Stimulated activated CD8-positive, alpha-beta memory T cell treated with anti-CD3 and anti-CD28 coated beads, Interleukin-4, amount 100 ng/mL, for 1 hour (primary cell): ENCODE measurements at places on chromosomes 4 and X.
A peak's percentile ranks its signal among the peaks of the same experiment; 100 is the strongest.

- DNase-seq: no peak
Measured at GRCh38 chr4:126465341-126465740, 1150.6 kb downstream of the FAT4 start.

- DNase-seq: no peak
Measured at GRCh38 chr4:67632492-67632891, 68.5 kb downstream of the UBA6 start.

DNA sequence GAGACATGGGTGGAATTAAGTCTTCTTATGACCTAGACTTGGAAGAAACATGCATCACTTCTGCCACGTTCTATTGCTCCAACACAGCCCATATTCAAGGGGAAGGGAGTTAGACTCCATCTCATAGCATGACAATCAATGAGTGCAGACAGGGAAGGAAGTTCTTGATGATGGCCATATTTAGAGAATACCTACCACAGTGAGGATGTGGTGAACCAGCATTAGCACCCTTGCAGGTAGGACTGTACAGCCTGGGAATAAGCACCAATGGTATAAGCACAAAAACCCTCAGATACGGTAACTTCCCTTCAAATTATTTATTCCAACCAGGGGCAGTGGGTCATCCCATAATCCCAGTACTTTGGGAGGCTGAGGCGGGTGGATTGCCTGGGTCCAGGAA lies 29.8 kb downstream of the PAGE2 start:
- DNase-seq: no peak

GRCh38 chr4:189656641-189657040 lies 284.0 kb upstream of the FRG1 start:
- DNase-seq: no peak

GRCh38 chr4:147843162-147843561 lies 111.3 kb downstream of the ARHGAP10 start:
- no peak for DNase-seq

DNA sequence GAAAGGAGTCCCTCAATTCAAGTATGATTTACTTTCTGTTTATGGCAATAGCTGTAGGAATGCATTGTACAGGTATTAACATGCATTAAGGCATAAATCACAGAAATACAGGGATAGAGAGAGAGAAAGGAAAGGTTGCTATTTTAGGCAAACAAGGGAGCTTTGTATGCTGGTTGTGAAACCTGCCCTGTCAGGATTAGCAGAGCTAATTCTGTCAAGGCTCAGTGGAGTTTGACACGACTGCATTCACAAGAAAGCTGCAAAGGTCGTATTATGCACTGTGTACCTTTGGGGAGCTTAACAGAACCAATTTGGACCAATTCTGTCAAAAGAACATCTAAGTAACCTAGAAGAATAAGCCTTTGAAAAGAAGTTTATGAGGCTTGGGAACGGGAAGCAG lies 239.3 kb downstream of the GRIA2 start:
- DNase-seq: no peak

GRCh38 chr4:155618183-155618838 lies 48.3 kb upstream of the GUCY1A1 start:
- DNase-seq: no peak

GRCh38 chrX:3516051-3516541 lies 169.6 kb upstream of the MXRA5 start:
- no peak for DNase-seq

GRCh38 chr4:102400898-102401297 lies 55.6 kb upstream of the SLC39A8 start:
- DNase-seq: no peak

- DNase-seq: no peak
Measured at GRCh38 chr4:98383431-98384106, 122.4 kb downstream of the RAP1GDS1 start.

- no peak for DNase-seq
Measured at GRCh38 chr4:26566133-26566532, 17.8 kb upstream of the TBC1D19 start.

GRCh38 chrX:22118161-22118830 lies 86.2 kb downstream of the PHEX start:
- DNase-seq: no peak

GRCh38 chr4:38610966-38611431 lies 53.0 kb upstream of the KLF3 start:
- no peak for DNase-seq

GRCh38 chr4:1533501-1534064 lies 127.3 kb upstream of the NKX1-1 start:
- DNase-seq: no peak

DNA sequence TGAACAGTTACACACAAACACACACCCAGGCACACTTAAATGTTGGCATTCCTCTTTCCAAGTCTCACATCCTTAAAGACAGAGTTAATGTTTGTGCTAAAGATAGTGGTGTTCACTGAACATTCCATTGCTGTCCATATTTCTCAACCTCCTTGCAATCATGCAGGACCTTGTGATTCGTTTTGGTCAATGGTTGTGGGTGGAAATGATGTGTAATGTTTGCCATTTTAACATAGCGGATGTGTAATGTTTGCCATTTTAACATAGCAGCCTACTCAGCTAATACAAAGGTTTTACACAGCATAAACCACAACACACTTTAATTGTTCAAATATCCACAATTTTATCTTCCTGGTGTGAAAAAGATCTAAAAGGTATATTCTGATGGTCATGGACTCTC lies 93.9 kb downstream of the CEP44 start:
- DNase-seq: no peak

GRCh38 chrX:19840899-19841648 lies 46.3 kb downstream of the SH3KBP1 start:
- DNase-seq: peak; percentile 12

GRCh38 chrX:18946157-18946556 lies 37.8 kb downstream of the PHKA2 start:
- DNase-seq: no peak

DNA sequence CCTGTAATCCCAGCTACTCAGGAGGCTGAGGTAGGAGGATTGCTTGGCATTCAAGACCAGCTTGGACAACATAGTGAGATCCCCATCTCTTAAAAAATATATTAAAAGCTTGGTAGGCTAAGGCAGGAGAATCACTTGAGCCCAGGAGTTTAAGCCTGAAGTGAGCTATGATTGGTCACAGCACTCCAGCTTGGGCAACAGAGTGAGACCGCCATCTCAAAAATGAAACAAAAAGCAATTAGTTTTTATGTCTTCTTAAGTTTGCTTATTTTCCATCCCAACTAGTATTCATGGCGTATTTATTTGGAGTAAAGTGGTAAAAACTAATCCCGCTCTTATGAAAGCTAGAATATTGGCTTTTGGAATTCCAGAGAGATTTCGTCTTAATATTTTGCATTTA lies 25.4 kb upstream of the PDE5A start:
- DNase-seq: no peak

DNA sequence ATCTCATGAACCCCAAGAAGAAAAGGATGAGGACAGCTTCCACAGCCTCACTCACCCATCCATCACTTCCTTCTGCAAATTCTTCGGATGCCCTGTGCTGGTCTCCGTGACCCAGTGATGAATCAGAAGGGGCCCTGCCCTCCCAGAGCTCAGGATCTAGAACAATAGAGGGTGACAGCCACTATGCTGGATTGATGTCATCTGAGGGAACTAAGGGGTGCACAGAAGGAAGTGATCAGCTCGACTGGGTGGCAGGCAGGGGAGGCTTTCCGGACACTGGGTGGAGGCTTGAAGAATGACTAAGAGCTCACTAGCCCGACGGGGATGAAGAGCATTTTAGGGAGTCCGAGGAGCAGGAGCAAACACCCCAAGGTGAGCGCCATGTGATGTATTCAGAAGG lies 1.4 kb upstream of the ZNF185 start:
- no peak for DNase-seq

- no peak for DNase-seq
Measured at GRCh38 chrX:133265331-133265730, 47.2 kb upstream of the TFDP3 start.

DNA sequence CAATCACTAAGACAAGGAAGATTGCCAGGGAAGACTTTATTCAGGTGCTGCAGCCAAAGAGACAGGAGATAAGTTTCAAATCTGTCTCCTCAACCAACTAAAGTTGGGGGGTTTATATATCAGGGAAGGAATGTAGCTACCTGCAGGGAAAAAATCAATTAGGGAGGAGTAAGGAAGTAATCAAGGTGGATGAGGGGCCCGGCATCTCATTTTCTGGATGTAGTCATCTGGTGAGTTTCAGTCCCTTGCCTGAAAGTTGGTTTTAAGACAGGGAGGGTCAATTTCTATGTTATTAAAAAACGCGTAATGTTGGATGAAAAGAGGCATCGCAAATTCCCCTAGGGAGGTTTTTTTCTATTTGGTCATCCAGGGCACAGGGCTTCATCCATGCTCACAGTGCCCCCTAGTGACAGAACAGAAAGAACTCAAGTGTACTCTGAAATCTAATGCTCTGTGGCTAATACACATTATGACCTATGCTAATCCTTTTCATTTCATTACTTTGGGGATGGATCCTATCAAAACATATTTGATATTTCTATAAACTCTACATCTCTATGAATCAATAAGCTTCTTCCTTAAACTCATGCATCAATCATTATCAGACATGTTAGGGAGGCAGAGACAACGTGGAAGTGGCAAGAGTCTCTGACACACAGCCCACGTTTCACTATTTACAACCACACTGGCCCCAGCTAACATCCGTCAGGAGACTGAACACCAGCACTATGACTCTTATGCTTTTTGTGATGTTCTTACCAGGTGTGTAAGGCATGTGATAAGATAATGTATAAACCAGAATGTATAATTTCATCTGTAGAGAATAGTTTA lies 1577.0 kb upstream of the TENM3 start:
- no peak for DNase-seq

- no peak for DNase-seq
Measured at GRCh38 chr4:159272273-159273140, 169.6 kb downstream of the RAPGEF2 start.

- DNase-seq: no peak
Measured at GRCh38 chr4:52864793-52865192, 2.7 kb downstream of the RASL11B start.

- DNase-seq: no peak
Measured at GRCh38 chr4:48930654-48931053, 24.1 kb upstream of the OCIAD2 start.

GRCh38 chrX:10519278-10519677 lies 101.1 kb downstream of the MID1 start:
- no peak for DNase-seq

GRCh38 chrX:120517936-120518335 lies 42.8 kb downstream of the CUL4B start:
- DNase-seq: no peak

- no peak for DNase-seq
Measured at GRCh38 chr4:42225286-42225685, 72.8 kb upstream of the BEND4 start.

DNA sequence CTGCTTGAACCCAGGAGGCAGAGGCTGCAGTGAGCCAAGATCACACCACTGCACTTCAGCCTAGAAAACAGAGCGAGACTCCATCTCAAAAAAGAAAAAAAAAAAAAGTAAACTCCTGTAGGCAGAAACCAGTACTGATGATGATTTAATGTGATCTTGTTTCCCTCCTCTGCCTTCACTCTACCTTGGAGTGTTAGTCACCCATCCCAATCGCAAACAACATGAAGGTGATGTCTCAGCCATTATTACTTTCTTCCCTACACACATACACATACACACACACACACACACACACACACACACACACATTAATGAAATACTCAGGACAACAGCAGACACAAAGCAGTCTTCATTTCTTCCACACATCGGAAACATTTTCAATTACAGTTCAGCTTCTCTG lies 15.6 kb downstream of the XKRX start:
- DNase-seq: no peak

- no peak for DNase-seq
Measured at GRCh38 chr4:110484029-110484428, 8.1 kb downstream of the ENPEP start.

DNA sequence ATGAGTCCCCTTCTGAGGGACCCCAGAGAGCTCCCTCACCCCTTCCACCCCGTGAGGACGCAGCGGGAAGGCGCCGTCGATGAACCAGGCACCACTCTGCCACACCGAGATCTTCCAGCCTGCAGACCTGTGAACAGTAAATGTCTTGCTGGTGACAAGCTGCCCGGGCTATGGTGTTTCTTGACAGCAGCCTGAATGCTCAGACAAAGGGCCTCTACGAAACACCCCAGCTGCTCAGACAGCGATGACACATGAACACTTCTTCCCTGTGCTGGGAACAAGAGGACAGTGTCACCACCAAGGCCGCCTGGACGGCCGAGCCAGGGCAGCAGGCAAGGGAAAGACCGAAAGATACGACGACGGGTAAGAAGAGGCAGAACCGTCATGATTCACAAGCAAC lies 30.6 kb upstream of the GTPBP6 start:
- DNase-seq: no peak

- no peak for DNase-seq
Measured at GRCh38 chr4:176927117-176927516, 134.4 kb upstream of the VEGFC start.

GRCh38 chr4:6777636-6778281 lies 4.8 kb upstream of the KIAA0232 start:
- DNase-seq: peak; percentile 8

DNA sequence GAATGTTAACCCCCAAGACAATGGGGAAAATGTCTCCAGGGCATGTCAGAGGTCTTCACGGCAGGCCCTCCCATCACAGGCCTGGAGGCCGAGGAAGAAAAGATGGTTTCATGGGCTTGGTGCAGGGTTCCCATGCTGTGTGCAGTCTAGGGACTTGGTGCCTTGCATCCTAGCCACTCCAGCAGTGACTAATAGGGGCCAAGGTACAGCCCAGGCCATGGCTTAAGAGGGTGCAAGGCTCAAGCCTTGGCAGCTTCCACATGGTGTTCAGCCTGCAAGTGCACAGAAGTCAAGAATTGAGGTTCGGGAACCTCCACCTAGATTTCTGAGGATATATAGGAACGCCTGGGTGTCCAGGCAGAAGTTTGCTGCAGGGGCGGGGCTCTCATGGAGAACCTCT lies 50.6 kb downstream of the BMP3 start:
- no peak for DNase-seq

- DNase-seq: no peak
Measured at GRCh38 chr4:164615964-164616363, 138.0 kb upstream of the SMIM31 start.

DNA sequence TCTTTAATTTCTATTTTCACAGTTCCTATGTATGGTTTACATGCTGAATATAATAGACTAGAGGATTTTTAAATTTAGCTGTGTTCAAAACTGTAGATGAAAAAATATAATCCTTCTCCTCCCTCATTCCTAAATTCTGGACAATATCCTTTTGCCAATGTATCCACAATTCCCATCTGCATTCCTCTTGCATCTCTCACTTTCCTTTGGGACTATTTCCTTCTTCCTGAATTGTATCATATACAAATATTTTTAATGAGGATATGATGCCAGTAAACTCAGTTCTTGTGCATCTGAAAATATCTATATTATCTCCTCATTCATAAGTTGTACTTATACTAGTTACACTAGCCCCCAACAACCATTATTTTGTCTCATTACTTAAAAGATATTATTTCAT lies 46.7 kb downstream of the DDX60L start:
- DNase-seq: no peak

DNA sequence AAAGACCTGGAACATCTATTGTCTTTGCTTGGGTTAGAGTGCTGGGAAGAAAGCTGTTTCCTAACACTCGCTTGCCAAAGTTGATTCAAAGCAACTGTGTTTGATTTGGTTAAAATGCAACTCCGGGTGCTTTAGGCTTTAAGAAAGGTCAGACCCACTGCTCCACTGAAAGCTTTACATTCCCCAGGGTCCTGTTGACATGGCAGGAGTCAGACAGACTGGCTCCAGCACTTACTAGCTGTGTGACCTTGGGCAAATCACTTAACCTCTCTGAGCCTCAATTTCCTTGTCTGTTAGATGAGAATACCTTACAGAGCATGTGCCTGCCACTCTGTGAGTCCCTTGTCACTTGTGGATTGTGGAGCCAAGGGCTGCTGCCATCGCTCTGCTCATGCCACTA lies 39.0 kb downstream of the DGKK start:
- DNase-seq: no peak
